GM04503 (cell line): ENCODE measurements at places on chromosomes 2 and 18.

GRCh38 chr2:223598994-223599639 lies 3.0 kb downstream of the SCG2 start:
- DNase-seq = no peak

GRCh38 chr18:49843778-49844625 lies 30.7 kb upstream of the ACAA2 start:
- no peak for DNase-seq

- DNase-seq = no peak
Measured at GRCh38 chr2:189681903-189682302, 7.4 kb downstream of the ANKAR start.

GRCh38 chr18:7598167-7599047 lies 31.3 kb downstream of the PTPRM start:
- no peak for DNase-seq

DNA sequence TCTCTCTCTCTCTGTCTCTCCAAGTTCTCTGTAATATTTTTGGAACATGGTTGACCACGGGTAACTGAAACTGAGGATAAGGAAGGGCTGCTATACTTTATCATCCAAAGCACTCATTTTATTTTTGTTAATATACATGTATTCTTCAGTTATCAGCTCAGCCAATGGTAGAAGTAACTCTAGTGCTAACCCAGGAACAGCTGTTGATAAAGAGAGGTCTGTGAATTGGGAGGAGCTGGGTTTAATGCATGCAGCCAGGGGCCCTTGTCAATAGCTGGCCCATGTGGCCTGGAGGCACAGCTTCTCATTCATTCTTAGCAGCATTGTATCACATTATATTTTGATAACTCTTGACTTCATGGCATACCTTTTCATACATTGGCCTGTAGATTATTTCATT lies 401.6 kb downstream of the EPHA4 start:
- DNase-seq = no peak

DNA sequence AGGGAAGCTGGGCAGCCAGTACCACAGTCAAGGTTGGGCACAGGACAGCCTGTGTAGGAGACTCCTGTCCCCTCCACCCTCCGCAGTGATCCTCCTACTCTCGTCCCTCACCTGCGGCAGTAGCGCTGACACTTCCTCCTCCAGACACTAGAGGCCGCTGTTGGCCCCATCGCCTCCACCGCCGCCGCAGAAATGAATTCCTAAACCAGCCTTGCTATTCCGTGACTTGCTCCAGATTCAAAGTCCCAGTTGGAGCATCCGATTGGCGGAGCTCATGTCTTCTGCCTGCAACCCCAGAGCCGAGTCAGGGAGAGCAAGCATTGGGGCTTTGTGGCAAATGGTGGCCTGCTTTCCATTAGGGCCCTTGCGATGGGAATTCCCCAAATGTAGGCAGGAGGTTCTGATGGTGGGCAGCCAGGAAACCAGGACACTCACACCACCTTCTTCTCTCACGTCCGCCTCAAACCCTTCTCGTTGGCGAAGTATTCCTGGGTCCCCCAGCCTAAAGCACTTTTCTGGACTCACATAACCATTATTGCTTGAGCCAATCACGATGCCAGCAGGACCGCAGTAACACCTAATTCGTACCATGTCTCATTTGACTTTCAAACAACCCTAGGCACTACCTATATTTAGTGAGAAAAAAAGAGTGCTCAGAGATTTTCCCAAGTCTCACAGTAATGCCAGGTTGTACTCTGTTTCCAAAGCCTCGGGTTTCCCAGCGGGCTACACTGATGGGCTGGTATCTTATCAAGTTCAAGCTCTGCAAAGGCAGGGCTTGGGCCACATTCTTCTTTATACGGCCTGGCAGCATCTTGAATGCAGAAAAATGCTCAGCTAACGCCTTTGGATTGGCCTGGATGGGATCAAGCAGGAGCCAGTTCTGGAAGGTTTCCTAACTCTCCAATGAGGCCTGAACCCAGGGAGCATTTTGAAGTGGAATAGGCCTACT lies 1.2 kb upstream of the DNAJB2 start:
- DNase-seq = no peak

DNA sequence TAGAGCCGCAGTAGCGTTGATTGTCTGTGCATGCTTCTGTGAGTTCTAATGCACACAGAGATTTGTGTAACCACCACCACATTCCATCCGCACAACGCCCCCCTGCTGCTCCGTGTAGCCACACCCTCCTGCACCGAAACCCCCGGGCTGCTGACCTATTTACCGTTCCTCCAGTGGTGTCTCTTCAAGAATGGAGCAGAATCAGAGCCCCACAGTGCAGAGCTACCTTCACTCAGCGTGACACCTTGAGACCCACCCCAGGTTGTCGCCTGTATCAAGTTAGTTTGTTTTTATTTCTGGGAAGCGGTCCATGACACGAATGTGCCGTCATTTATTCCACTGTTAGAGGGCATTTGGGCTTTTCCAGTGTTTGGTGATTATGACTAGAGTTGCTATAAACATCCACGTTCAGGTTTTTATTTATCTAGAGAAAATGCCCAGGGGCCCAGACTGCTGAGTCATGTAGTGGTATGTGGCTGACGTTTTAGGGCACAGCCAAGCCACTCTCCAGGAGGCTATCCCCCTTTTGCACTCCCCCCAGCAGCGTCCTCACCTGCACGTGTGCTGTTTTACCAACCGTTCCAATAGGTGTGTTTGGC lies 266.8 kb downstream of the NDUFA10 start:
- DNase-seq = no peak

DNA sequence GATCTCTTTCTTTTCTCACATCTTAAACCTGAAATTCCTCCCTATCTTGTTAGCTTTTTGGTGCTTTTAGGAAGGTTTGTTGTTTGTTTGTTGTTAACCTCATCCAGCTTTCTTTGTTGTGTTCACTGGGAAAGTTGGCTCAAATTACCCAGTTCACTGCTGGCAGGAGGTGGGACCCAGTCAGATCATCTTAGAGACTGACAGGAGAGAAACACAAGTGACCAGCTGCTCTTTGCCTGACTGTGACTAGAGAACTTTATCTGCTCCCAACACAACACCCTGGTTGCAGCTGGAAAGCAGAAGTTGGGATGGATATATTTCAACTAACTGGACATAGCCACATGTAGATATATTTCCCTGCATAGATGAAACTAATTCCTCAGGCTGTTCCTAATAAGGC lies 10.0 kb downstream of the MAPK4 start:
- no peak for DNase-seq

- DNase-seq = no peak
Measured at GRCh38 chr18:13437034-13437433, 218.5 kb downstream of the LDLRAD4 start.

DNA sequence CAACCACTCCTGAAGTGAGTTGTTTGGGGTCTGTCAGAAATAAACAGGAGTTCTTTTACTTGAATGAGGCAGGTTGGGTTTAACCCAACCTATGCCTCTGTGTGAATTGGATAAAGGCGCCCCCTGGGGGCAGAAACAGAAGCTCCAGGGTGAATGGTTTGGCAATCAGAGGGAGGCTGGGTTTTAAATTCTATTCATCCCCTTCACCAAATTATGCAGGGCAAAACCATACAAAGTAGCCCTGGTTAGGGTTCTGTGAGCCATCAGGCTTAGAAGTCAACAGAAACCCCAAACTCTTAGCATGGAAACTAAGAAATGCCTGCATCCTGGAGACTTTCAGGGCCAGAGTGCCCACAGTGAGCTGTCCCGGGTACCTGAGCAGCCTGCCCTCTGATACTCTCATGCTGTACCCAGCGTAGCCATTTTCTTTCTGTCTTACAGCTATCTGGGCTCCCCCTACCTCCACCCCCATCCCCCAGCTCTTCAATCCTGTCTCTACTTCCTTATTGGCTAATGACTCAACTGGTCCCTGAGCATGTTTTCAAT lies 241.5 kb downstream of the ICOS start:
- DNase-seq = no peak

GRCh38 chr2:239326831-239327535 lies 73.8 kb downstream of the HDAC4 start:
- no peak for DNase-seq

- peak; percentile 59 for DNase-seq
Measured at GRCh38 chr2:127932199-127932876, 46.6 kb upstream of the AMMECR1L start.

DNA sequence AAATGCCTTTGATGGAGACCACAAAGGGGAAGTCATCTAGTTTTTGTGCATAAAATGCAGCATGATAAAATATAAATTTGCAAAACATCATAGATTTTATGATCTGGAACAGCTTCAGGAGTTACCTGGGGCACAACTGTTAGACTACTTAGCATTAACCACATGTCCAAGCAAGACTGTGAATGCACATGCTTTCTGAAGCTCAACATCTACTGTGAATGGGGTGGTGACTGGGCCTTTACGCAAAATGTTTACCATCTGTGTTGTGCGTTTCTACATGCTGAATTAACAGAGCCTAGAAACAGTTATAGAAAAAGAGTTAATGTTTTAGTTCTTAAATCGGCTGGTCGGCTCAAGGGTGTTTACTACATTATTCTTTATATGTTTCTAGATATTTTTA lies 45.5 kb downstream of the KCTD1 start:
- DNase-seq = no peak

- no peak for DNase-seq
Measured at GRCh38 chr2:227351639-227352038, 26.6 kb downstream of the MFF start.

DNA sequence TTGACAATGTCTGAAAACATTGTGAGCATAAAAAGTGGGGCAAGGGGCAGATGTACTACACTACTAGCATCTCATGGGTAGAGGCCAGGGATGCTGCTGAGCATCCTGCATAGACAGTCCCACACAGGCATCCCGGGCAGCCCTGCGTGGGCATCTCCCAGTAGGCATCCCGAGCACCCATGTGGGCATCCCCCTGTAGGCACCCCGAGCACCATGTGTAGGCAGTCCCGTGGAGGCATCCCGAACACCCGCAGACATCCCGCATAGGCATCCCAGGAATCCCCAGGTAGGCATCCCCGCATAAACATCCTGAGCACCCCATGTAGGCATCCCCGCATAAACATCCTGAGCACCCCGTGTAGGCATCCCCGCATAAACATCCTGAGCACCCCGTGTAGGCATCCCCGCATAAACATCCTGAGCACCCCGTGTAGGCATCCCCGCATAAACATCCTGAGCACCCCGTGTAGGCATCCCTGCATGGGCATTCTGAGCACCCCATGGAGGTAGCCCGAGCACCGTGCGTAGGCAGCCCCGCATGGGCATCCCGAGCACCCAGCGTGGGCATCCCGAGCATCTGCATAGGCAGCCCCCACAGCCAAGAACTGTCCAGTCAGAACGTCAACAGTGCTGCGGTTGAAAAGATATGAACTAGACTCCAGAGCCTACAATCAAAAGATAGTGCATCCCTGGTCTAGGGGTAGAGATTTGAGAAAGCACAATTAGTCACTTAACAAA lies 273.5 kb downstream of the NBAS start:
- no peak for DNase-seq

- DNase-seq = no peak
Measured at GRCh38 chr2:85547089-85547858, 8.3 kb downstream of the MAT2A start.

DNA sequence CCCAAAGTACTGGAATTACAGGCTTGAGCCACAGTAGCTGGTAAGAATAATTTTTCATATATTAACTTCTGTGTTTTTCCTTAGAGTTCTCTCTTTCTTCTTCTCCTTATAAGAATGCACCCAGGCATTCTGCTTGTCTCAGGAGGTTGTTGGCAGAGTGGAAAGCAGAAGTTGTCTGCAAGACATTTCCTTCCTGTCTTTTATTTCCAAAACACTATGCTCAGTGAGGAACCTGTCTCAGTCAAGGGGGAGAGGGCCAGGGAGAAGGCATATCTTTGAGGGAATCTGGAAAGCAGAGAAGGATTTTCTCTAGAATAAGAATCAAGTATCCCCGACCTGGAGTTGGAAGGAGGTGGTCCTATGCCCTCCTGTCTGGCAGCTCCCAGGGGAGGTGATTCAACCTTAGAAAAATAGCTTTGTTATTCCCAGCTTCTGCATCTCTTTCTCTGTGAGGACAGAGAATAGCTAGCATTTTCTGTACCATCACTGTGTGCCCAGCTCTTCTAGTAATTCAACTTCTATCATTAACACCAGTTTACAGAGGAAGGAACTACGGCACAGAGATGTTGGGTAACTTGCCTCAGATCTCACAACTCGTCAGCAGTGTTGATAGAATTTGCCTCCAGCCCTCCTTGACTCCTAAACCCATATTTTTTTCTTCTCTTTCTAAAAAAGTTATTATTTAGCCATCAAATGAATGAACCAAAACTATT lies 3.8 kb upstream of the LPIN2 start:
- DNase-seq = no peak

- no peak for DNase-seq
Measured at GRCh38 chr2:16096962-16097361, 156.6 kb downstream of the MYCN start.

DNA sequence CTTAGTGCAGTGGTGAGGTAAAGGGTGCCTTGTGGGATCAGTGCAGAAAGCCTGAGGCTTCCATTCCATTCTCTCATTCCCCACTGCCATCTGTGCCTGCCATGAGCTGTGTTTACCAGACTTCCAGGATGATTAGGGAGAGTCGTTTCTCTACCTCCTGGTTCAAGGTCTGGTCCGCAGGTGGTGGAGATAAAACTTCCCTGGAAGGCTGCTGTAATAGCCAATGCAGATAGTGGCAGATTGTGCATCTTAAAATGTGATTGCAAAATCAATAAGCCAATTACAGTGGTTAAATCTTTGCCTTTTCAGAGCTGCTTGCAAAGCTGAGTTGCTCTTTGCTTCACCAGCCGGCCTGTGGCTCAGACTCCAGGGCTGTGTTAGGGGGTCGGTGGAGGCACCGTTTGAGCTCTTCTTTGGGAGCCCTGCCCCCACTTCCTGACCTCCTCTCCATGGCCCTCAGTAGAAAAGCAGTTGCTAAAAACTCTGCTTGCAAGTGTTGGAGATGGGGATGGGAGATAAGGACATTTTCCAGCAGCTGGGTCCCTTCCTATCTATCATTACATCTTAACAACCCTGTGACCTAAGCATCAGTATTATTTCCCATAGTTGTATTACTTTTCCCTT lies 95.2 kb upstream of the HS6ST1 start:
- DNase-seq = no peak

- no peak for DNase-seq
Measured at GRCh38 chr2:101408925-101409324, 21.6 kb upstream of the CREG2 start.

DNA sequence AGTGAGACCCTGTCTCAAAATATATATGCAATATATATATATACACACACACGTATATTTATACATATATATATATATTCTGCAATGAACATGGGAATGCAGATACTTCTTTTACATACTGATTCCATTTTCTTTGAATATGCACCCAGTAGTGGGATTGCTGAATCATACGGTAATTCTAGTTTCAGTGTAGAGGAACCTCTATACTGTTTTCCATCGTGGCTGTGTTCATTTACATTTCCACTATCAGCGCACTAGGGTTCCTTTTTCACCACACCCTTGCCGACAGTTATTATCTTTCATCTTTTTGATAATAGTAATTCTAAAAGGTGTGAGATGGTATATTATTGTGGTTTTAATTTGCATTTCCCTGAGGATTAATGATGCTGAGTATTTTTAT lies 52.3 kb upstream of the SLC39A10 start:
- no peak for DNase-seq
